Stimulated activated CD4-positive, alpha-beta T cell treated with anti-CD3 and anti-CD28 coated beads, Interleukin-4, amount 100 ng/mL, for 1 hour (primary cell): ENCODE measurements at places on chromosomes 7 and 10.

DNA sequence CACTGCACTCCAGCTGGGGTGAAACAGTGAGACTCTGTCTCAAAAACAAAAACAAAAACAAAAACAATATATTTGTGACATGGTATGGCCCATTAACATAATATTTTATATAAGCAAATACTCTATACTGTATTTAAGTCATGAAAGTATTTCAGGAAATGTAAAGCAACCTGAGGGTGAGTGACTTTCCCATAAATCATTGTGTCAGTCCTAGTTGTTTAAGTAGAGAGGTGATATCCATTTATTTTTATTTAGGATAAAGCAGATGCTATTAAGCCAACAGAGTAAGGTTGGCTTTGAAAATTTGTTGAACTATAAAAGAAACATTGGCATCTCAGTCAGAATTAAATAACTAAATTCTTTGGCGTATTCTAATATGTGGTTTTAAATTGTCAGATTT, 60.5 kb downstream of the MKLN1 start:
- DNase-seq: no peak

DNA sequence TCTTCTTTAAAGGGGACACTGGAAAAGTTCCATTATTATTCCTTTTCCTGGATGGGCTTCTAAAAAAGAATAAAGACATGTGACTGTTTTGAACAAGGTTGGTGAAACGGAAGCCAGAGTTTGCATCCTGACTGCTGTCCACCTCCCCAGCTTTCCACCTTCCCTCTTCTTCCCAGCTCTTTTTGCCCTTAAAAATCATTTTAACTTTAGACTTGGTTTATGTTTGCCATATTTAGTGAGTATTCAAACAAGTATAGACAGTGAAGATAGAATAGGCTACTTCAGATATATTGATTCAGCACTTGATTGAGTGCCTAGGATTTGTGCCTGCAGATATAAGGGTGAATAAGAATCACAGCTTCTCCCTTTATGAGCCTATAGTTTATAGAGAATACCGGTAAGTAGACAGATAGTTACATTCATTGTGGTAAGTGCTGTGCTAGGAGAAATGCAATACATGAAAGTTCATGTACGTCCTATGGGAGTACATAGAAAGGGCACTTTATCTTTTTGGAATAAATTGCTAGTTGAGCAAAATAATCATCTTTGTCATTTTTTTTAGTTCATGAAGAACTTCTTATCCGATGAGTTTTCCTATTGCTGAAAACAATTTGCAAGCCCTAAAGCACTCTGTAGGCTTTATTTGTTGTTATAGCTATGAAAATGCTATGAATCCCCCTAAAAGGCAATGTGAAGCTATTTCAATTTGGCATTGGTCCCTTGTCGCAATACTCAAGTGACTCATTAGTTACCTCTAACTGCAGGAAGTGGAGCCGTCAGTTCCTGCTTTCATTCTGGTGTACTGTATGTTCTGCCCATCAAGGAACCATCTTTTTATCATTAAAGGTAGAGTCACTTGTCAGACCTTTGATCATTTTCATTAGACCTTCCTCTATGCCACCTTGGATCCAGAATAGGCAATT, 57.2 kb upstream of the STRIP2 start:
- DNase-seq: no peak

DNA sequence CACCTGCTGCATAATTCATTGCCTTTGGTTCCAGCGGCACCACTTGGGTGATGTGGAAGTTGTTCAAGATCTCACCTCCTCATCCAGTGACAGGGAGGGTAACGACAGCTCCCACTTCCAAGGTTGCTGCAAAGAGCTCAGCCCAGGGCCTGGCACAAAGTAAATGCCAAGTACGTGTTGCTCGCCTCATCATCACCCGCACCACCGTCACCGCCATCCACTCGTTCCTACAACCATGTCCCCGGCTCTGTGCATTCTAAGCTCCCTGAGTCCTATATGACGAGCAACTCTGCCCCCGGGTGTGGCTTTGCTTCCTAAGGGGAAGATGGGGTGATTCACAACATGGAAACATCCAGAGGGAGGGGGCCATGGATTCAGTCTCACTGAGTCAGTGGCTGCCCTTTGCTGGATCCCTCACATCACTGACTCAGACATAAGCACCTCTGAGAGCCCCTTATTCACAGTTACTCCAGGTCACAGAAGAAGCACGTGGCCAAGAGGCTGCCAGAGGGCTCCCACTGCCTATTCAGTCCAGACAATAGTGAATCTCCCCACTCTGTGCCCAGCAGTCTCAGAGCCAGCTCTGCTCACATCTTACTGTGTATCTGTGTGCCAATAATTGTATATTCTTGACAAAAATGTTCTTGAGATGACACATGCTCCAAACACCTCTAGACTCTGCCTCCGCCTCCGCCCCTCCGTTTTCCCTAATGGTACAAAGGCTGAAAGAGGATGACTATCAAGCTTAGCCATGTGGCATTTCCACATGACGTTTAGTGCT, 159.1 kb downstream of the GFRA1 start:
- DNase-seq: no peak

DNA sequence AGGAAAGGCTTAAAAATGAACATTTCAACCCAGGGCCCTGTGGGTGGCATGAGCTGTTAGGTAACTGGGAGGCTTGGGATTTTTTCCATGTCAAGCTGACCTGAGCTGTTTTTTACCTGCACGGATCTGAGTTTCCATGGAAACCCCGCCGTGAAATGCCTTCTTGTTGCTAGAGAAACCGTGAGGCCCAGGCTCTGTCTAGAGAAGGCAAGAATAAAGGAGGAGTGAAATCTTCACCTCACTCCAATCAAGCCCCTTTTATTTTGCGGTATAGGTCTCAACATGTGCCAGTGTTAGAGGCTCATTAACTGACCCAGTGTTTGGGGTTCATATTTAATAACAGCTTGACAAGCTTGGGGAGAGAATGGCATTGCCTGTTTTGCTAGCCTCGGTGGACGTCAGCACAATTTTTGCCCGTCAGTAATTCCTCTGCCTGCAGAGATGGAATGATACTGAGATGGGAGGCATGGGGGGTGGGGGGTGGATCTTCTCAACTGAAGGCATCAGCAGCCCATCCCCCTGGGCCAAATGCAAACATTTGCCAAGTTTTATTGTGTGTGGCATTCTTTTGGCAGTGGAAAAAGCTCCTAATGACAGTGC, 48.9 kb upstream of the PDCD4 start:
- DNase-seq: no peak

- DNase-seq: peak; percentile 70
Observed at GRCh38 chr10:23067939-23068775, 27.2 kb upstream of the MSRB2 start.

GRCh38 chr7:150410131-150410530, 31.0 kb downstream of the ZNF775 start:
- DNase-seq: no peak

GRCh38 chr7:14739168-14739840, 163.2 kb downstream of the DGKB start:
- no peak for DNase-seq

- peak; percentile 23 for DNase-seq
Observed at GRCh38 chr7:30548845-30549244, 44.2 kb upstream of the GGCT start.
